ENCODE measurements at places on chromosomes 5 and 9. TPM values are rescaled to one million over a fixed set of nuclear protein-coding genes. Genes with fewer than 3 reads are reported as not detected.
A peak's percentile ranks its signal among the peaks of the same experiment; 100 is the strongest.

DNA sequence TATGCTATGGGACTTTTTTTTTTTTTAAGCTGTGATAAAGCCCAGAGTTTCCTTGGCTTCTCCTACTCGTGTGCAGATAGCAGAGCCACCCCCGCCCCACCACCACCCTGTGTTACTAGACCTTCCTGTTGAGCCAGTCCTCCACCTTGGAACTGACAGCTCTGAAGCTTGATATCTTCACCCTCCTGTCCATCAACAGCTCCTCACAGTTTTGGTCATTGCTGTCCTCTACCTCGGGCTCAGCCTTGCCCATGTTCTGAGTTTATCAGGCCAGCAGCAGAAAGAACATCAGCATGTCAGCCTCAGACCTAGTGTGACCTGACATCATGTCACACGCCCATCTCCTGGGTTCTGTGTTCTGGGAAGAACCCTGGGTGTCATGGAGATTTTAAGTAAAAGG is 167.1 kb upstream of the RAI14 start:
- no peaks in the 10 kb centered on the region for H3K27me3 ChIP-seq
- peaks cover 14% of the 10 kb centered on the region for H3K4me1 ChIP-seq
- DNase-seq, result no peak
- H3K4me3 ChIP-seq, result no peak overlapping the region
- H3K27ac ChIP-seq, result no peak overlapping the region

DNA sequence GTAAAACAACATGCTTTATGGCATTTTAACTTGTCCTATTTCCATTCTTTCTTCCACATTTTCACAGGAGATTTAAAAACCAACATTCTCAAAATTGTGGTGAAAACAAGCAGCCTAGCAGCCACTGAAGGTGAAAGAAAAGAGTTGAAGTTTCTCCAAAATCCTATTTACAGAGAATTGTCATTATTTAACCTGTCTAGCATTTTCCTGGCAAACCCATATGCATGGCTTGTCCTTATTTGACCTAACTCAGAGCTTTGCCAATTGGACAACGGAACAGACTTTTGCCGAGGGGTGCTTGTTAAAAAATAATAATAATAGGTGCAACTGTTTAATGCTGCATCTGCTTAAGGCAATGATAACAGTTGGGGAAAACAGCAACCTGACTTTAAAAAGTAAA is 80.4 kb upstream of the PCSK5 start:
- H3K36me3 ChIP-seq, result no peaks in the 10 kb centered on the region
- H3K27ac ChIP-seq, result no peak overlapping the region
- H3K4me3 ChIP-seq, result no peak overlapping the region
- H3K27me3 ChIP-seq, result no peaks in the 10 kb centered on the region

DNA sequence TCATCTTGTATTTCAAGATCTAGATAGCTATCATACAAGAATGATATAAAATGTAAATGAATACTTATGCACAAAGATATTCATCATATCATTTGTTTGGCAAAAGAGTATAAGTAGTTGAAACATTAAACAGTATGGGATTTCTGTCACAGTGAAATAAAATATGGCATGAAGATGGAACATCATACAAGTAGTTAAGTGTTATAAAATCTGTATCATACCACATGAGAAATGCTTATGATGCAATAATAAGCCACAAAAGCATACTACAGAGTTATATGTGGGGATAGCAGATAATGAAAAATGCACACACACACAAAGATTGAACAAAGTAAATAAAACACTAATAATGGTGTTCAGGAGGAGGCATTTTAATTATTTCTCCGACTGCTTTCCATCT is 838.0 kb upstream of the DMAC1 start:
- H3K27ac ChIP-seq, result no peak overlapping the region
- no peaks in the 10 kb centered on the region for H3K36me3 ChIP-seq
- DNase-seq, result no peak
- H3K27me3 ChIP-seq, result no peaks in the 10 kb centered on the region

DNA sequence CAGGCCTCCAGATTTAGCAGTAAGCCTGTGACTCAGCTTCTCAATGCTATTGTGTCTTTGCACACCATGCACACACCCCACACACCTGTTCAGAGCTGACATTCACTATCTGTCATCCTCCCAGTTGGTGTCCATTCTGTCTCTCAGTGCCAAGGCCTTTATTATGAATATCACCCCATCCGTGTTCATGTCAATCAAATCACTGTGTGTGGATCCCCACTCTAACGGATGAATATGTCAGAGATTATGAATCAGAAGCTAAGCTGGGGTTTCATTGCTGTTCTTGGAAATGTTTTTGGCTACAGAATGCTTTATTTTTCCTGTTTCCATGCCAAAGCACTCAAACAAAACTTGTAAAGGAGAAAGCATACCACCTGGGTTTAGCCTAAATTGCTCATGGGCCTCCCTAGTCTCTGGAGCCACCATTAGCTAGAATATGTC is 9.4 kb upstream of the MAMDC2 start:
- no peaks in the 10 kb centered on the region for H3K27me3 ChIP-seq
- H3K36me3 ChIP-seq, result no peaks in the 10 kb centered on the region
- no peak overlapping the region for H3K4me3 ChIP-seq
- DNase-seq, result no peak

DNA sequence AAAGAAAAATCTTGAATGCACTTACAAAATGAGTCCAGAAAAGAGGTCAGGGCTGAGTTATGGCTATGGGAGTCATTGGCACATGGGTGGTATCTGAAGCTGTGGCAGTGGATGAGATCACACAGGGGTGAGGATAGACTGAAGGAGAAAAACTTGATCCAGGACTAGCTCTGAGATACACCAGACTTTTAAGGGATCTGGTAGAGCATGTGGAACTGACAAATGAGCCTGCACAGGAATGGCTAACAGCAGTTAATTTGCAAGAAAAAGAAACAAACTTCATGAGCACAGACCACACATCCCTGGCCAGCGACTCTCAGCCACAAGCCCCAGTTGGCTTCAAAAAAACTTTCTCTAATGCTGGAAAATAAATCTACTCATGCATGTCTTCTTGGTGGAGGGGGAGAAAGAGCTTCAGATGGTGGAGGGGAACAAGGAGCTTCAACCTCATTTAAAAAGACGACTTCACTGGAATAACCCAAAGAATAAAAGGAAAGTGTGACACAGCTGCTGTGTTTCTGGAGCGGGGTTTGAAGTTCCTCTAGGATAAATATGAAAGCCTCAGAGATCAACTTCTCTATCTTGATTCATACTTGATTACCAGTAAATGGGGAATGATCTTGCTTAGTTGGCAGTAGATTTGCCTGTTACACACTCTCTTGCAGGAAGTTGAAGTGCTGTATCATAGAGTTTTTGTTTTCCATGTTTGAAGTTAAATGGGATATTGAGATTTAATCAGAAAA is 33.6 kb downstream of the TNFAIP8 start:
- H3K27ac ChIP-seq, result peak overlapping the region; percentile 61
- no peak for DNase-seq
- H3K4me1 ChIP-seq, result peaks cover 73% of the 10 kb centered on the region
- no peak overlapping the region for H3K4me3 ChIP-seq
- H3K27me3 ChIP-seq, result no peaks in the 10 kb centered on the region

DNA sequence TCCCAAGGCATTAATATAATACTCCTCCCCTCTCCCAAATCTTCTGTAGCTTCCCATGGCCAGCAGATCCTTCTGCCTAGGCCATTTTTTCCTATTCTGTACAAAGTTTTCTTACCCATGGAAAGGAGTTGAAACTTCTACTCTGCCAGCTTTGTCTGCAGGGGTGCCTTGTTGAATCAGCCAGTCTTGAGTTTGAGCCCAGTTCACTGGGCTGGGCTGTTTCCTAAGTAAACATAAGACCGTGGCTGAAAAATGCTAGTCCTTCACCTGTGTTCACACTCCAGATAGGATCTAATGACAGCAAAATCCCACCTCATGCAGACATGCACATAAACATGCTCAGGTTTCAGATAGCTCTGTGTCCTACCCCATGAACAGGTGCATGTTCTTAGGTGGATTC is 10.4 kb downstream of the TEX48 start:
- DNase-seq, result peak; percentile 30
- H3K4me1 ChIP-seq, result no peaks in the 10 kb centered on the region
- H3K36me3 ChIP-seq, result no peaks in the 10 kb centered on the region
- no peaks in the 10 kb centered on the region for H3K27me3 ChIP-seq
- no peak overlapping the region for H3K27ac ChIP-seq

GRCh38 chr5:107670932-107671741 is at the start of gene EFNA5:
TSS of gene EFNA5 (minus strand) at chr5:107670937.
- H3K4me1 ChIP-seq, result peaks cover 45% of the 10 kb centered on the region
- peaks cover 21% of the 10 kb centered on the region for H3K27me3 ChIP-seq
- peak; percentile 60 for DNase-seq

DNA sequence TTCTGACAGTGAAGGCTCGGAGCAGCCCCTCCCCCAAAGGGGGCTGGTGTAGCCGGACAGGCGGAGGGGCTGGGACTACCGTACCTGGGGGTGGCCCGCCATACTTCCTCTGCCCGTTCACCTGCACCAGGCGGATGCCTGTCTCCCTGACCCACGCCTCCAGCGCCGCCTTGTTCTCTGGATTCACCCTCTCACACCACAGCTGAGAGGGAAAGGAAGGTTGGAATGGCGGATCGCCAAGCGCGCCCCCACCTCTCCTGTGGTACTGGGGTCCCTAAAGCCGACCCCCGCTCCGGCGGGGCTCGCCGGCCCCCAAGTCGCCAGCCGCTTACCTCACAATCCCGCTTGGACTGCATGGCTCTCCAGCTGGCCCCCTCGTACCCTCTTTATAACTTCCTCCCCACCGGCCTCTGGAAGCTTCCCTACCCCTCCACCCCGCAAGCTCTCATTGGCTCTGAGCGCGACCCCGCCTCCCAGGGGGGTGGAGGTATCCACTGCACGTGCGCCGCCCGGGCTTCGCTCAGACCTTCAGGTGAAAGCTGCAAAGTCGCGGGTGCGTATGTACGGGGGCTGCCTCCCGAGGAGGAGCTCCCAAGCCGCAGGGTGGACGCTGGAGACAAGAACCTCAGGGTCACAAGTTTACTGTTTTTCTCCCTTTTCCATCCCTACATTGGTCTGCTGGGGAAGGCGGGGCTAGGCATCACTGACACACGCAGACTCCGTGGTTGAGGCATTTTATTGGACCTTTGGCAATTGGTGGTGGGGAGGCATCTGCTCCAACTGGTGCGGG is at the start of gene DND1:
Gene DND1 (minus strand): TSS at position 390 of the 790 bp plus-strand sequence. CDS start 34 bp downstream, at position 356.
- no peak within 1 kb of the TSS for H3K27ac ChIP-seq
- no peaks in the 10 kb centered on the region for H3K4me1 ChIP-seq
- peaks cover 98% of the 10 kb centered on the region for H3K36me3 ChIP-seq
- no peak within 1 kb of the TSS for H3K4me3 ChIP-seq
- DNase-seq, result no peak
- no peaks in the 10 kb centered on the region for H3K27me3 ChIP-seq

- no peak overlapping the region for H3K27ac ChIP-seq
- H3K4me1 ChIP-seq, result peaks cover 31% of the 10 kb centered on the region
- no peak for DNase-seq
- H3K4me3 ChIP-seq, result no peak overlapping the region
Measured at GRCh38 chr9:104836767-104837166, 72.8 kb downstream of the NIPSNAP3B start.

DNA sequence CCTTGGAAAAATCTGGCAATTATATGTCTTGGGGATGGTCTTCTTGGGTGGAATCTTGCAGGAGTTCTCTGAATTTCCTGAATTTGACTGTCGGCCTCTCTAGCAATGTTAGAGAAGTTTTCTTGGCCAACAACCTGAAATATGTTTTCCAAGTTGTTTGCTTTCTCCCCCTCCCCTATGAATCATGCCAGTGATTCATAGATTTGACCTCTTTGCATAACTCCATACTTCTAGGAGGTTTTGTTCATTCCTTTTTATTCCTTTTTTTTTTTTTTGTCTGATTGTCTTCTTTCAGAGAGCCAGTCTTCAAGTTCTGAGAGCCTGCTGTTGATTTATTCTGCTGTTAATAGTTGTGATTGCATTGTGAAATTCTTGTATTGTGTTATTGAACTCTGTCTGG is 56.7 kb upstream of the SLC44A1 start:
- H3K4me3 ChIP-seq, result no peak overlapping the region
- H3K4me1 ChIP-seq, result no peaks in the 10 kb centered on the region
- DNase-seq, result no peak

DNA sequence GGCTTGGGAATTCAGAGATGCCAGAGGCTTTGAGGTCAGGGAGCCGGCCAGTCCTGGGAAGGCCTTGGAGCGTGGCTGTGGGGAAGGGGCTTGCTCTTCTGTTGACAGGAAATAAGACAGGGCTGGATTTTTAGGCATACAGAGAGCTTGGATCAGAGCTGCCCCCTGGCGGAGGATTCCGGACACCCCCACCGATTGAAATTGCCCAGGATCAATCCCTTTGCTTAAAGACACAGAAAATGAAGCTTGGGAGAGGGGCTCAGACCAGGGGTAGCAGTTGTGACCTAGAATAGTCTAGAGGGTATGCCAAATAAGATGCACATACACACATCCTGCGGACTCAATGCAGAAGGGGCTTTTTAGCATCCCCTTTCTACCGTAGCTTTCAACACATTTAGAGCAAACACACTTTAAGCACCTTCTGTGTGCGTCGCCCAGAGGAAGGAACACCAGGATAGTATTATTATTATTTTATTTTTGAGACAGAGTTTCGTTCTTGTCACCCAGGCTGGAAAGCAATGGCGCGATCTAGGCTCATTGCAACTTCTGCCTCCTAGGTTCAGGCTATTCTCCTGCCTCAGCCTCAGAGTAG is 1.7 kb upstream of the NTMT1 start:
- H3K4me3 ChIP-seq, result no peak overlapping the region
- H3K27me3 ChIP-seq, result no peaks in the 10 kb centered on the region
- no peaks in the 10 kb centered on the region for H3K36me3 ChIP-seq
- DNase-seq, result no peak

GRCh38 chr5:143206196-143207053 is 197.1 kb downstream of the NR3C1 start:
- H3K4me3 ChIP-seq, result no peak overlapping the region
- H3K27me3 ChIP-seq, result no peaks in the 10 kb centered on the region
- no peaks in the 10 kb centered on the region for H3K36me3 ChIP-seq
- no peak for DNase-seq
- no peak overlapping the region for H3K27ac ChIP-seq

- no peaks in the 10 kb centered on the region for H3K4me1 ChIP-seq
- H3K4me3 ChIP-seq, result no peak overlapping the region
- no peaks in the 10 kb centered on the region for H3K27me3 ChIP-seq
- no peaks in the 10 kb centered on the region for H3K36me3 ChIP-seq
- DNase-seq, result peak; percentile 59
Measured at GRCh38 chr9:32251539-32251938, 132.9 kb upstream of the ACO1 start.

- no peaks in the 10 kb centered on the region for H3K36me3 ChIP-seq
- no peak overlapping the region for H3K4me3 ChIP-seq
- H3K27ac ChIP-seq, result no peak overlapping the region
- no peaks in the 10 kb centered on the region for H3K27me3 ChIP-seq
- peaks cover 12% of the 10 kb centered on the region for H3K4me1 ChIP-seq
- no peak for DNase-seq
Measured at GRCh38 chr5:54862036-54862435, 123.4 kb downstream of the ESM1 start.

Gene SPINK13
- not detected for total RNA-seq

Gene PDE6A
- total RNA-seq, result not detected

Gene GFI1B
- total RNA-seq, result 0.18 TPM

Gene TMEM252
- total RNA-seq, result not detected

Gene PITX1
- 0.38 TPM for total RNA-seq

Gene TRAPPC13
- total RNA-seq, result 18.4 TPM

Gene CD274
- 21.1 TPM for total RNA-seq
